ENCODE measurements at places on chromosomes 12 and 14.

- no peak for DNase-seq
Observed at GRCh38 chr12:12081836-12082497, 11.2 kb downstream of the BCL2L14 start.

- no peak for DNase-seq
Observed at GRCh38 chr12:1633459-1633858, 4.4 kb downstream of the WNT5B start.

DNA sequence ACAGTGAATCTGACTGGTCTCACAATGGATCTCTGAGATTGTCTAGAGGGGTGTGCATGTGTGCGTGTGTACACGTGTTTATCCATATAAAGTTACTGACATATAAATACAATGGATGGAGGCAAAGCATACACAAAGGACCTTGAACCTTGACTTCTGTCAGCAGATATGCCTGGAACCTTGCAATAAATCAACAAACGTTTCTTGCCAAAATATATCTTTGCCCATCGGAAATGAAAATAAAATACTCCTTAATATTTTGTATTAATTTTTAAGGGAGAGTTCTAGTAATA, 52.1 kb upstream of the KCNJ8 start:
- no peak for DNase-seq

GRCh38 chr12:57207731-57208630, 8.6 kb upstream of the NXPH4 start:
- DNase-seq = no peak

GRCh38 chr14:28242895-28243294, 523.7 kb upstream of the FOXG1 start:
- no peak for DNase-seq

- DNase-seq = no peak
Observed at GRCh38 chr12:112422531-112422930, 3.8 kb downstream of the PTPN11 start.

- no peak for DNase-seq
Observed at GRCh38 chr14:88825078-88825458, 617 bp downstream of the TTC8 start.
